Bone marrow (tissue), 2 donors: ENCODE measurements at places on chromosomes 2 and 18.

- no peak for DNase-seq
These were observed 294.5 kb downstream of the PLCL1 start for GRCh38 chr2:198098918-198099317.

GRCh38 chr18:48197819-48198218 is 211.4 kb downstream of the ZBTB7C start:
- DNase-seq, result no peak

DNA sequence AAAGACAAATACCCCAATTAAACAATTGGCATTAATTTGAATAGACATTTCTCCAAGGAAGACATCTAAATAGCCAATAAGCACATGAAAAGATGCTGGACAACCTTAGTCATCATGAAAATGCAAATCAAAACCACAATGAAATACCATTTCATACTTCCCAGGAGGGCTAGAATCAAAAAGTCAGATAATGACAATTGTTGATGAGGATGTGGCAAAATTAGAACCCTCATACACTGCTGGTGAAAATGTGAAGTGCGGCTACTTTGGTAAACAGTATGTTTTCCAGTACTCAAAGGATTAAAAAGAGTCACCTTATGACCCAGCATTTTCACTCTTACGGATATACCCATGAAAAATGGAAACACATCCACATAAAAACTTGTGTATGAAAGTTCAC is 91.6 kb downstream of the FIGN start:
- DNase-seq, result no peak

DNA sequence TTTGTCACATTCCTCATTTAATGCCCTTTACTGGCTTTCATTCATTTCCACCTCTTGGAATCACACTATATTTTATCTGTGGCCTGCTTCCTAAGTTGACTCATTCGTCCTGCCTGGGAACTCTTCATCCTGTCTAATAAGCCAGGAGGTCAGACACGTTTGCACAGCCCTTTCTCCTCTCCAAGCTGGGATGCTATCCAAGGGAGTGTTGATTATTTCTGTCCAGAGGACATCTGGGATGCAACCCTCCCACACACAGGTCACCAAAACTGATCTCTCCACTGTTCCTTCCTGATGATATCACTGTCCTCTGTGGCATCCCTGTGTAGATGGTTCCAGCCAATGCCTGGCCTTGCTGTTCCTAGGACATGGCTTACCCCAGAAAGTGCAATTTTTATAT is 79.8 kb upstream of the NOSTRIN start:
- no peak for DNase-seq

- no peak for DNase-seq
These were observed 147.2 kb upstream of the NFATC1 start for GRCh38 chr18:79248495-79249060.

GRCh38 chr18:32920796-32921787 is 148.3 kb upstream of the KLHL14 start:
- no peak for DNase-seq

GRCh38 chr2:144595686-144596072 is 75.8 kb upstream of the ZEB2 start:
- no peak for DNase-seq

- DNase-seq, result no peak
These were observed 127.1 kb downstream of the NCOA1 start for GRCh38 chr2:24618144-24618543.

DNA sequence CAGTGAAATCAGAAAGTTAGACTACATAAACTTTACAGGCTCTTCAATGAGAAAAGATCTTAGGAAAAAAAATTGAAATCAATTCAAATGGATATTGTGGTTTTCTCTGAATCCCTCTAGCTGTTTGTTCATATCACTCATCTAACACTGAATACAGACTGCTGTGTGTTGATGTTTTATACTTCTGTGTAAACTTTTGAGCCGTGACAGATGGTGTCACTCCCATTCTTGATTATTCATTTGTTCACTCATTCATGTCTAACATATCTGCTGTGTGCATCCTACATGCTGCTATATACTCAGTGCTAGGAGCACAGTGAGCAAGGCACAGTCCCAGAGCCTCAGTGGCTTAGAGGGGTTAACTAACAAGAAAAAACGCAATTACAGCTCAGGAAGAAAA is 12.6 kb downstream of the KLHL23 start:
- DNase-seq, result no peak

- no peak for DNase-seq
These were observed 154.6 kb downstream of the DYM start for GRCh38 chr18:49305688-49306336.

GRCh38 chr2:44974064-44974715 is 32.7 kb downstream of the SIX3 start:
- no peak for DNase-seq

GRCh38 chr2:171505374-171505773 is 16.9 kb upstream of the CYBRD1 start:
- DNase-seq, result no peak

DNA sequence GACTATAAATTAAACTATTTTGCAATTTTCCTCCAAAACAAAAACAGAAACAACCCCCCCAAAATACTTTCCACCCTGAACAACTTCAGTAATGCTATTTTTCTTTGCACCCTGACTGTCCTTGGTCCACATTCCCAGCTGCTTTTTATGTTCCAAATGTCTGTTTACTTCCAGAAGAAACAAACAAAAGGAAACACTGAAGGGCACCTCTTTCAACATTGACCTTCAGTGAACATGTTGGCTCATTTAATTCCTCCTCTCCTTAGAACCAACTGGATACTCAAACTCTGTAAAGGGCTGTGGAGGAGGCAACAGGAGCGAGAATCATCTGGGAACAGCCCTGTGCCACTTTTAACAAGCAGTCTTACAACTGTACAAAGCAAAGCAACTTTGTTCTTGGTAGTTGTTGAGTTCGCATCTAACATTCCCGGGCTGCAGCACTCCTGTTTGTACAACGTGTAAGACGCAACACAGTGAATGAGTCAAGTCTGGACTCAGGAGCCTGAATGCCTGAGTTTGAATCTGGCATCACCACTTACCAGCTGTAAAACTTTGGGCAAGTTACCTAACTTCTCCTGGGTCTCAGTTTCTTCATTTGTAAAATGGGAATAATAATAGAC is 111.4 kb upstream of the GATA6 start:
- no peak for DNase-seq

GRCh38 chr18:13760047-13760446 is 33.6 kb downstream of the RNMT start:
- DNase-seq, result no peak

GRCh38 chr2:207265869-207266268 is 100.1 kb upstream of the KLF7 start:
- no peak for DNase-seq

- DNase-seq, result no peak
These were observed 132.8 kb downstream of the L3MBTL4 start for GRCh38 chr18:6281874-6282273.

DNA sequence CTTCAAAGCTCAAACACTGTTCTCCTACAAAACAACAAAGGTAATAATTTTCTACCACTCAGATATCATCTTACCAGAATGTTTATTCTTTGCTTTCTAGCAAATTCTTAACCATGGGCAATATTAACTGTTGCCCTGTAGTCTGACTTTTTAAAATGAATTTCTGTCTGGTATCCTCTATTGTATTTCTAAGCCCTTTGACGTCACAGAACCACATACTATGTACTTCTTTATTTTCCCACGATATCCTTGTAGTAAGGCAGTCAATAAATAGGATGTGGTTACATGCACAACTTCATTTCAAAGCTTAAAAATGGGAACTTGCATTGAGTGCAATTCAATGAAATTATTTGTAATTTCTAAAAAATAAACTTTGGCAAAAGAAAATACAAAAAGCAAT is 58.7 kb downstream of the THADA start:
- peak; percentile 72 for DNase-seq

DNA sequence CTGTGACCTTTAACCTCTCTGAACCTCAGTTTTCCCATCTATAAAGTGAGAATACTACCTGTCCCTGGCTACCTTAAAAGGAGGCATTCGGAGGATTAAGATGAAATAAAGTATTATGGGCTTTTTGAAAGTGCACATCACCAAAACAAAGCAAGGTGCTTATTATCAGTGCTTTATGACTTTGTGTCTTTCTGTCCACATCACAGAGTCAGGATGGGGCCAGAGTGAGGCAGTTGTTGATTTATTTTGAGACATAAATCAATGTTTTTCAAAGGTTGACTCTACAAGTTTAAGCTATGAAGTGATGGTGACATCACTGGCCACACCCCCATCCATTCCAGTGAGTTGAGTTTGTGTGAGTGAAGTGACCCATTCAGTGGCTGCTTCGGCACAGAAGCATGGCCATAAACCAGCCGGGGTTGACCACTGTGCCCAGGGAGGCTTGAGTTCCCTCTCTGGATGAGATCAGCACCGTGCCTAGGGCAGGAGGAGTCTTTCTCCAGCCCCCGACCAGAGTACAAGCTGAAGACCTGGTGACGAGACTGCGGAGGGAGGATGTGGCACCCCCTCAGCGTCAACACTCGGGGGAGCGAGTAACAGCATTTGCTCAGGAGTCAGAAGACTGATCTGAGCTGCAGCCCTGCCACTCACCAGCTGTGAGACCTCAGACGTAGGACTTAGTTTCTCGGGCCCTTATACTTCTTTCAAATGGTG is 89.0 kb upstream of the PPP1CB start:
- DNase-seq, result no peak

DNA sequence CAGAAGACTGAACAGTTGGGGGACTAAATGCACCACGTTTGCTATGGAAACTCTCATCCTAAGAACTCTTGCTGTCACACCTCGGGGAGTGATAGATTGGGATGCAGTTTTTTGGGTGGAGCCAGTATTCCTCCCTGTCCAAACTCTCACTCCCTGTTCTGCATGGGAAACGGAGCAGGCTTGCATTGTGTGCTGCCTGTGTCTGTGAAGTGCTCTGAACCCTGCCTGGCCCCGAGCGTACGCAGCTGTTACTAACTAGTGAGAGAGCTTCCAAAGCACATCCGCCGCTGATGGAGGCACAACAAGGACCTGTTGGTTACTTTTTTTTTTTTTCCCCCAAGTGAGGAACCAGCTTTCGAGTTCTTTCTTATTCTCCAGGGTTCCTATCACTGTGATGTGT is 195.5 kb downstream of the ANAPC1 start:
- DNase-seq, result no peak

- no peak for DNase-seq
These were observed 175.4 kb upstream of the SIX2 start for GRCh38 chr2:45184606-45185005.

DNA sequence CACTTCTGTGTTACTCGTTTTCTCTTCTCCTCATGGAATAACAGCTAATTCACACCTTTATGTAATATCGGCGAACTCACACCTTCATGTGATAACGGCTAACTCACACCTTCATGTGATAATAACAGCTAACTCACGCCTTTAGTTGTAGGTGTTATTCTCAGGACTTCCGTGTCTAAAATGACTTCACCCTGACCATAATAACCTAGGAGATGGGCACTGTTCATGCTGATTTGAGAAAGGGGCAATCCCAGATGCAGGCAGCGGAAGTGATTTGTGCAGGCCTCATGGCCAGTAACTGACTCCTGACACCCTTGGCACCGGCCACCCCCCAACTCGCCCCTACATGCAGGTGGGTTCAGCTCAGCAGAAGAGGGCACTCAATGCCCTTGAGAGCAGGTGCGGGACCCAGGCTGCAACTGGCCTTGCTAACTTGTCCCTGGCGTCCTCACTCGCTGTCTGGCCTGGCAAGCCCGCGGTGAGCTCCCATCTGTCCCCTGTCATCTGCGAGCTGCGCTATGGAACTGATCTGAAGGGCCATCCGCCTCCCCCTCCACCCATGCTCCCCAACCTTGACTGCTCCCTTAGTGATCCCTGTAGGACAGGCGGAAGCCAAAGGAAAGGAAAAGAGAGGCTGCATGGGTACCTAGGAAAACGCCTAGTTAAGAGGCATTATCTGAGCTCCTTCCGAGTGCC is 42.6 kb upstream of the MTCL1 start:
- no peak for DNase-seq

GRCh38 chr2:202355993-202356505 is 20.1 kb upstream of the BMPR2 start:
- no peak for DNase-seq

DNA sequence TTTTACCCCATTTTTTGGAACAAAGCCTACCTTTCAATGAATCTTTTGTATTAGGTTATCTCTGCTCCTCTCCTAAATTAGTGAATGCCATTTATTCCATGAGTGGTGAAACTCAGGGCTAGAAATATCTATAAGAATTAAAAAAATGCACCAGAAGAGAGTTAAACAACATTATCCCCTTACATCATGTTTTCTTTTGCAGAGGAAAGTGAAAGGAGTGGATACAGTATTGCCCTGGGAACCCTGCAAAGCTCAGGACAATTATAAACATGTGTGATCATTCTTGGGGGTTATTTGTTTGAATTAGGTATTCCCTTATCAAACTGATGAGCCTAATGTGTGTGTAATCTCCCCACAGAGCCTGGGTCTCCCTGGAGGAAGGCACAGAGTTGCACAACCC is 559.2 kb downstream of the RNF144A start:
- no peak for DNase-seq

- DNase-seq, result no peak
These were observed 678.0 kb upstream of the ZEB2 start for GRCh38 chr2:145197944-145198343.

DNA sequence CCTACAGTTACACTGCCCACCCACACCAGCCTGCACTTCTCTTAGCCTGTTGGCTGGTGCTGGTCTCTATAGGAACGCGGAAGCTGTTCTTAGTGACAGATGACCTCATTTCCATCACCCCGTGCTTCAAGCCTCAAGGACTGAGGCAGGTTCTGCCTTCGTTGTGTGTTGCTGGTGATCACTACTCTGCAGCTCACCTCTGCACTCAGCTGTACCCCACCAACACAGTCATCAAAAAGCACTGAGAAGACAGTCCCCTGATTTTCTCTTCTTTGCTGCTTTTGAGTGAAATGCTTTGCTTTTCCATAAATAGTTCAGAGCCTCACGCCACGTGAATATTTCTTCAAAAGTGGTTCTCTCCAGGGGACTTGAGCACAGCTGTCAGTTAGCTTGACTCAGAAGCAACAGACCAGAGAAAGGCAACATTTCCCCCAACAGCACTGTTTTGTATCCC is 225.7 kb upstream of the CCDC150 start:
- DNase-seq, result no peak

- no peak for DNase-seq
These were observed 59.8 kb downstream of the LDAH start for GRCh38 chr2:20762945-20763683.

DNA sequence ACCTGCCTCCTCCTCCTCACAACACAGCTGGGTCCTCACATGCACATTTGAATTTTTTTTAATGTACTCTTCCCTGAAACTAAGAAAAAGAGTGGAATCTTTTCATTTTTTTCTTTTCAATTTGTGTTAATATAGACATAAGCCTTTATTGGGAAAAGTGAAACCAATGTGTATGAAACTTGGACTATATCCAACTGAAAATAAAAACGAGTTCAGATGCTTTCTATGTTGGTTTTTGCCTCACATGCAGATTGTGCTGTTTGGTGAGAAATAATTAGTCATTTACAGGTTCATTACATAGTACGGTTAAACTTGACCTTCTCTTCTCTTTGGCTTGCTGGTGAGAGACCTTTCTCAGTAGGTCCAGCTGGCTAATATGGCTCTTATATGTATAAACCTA is 515.2 kb upstream of the FANCL start:
- DNase-seq, result peak; percentile 32

- no peak for DNase-seq
These were observed 39.5 kb downstream of the SH3BP4 start for GRCh38 chr2:234991290-234991689.
